Bronchial epithelial cell (primary cell): ENCODE measurements at places on chromosomes 1 and 21. TPM values are rescaled to one million over a fixed set of nuclear protein-coding genes. Genes with fewer than 3 reads are reported as not detected.

- DNase-seq: no peak
Observed at GRCh38 chr1:244104309-244105060, 53.4 kb downstream of the ZBTB18 start.

GRCh38 chr21:37415939-37416338 lies 49.4 kb downstream of the DYRK1A start:
- no peak for DNase-seq

DNA sequence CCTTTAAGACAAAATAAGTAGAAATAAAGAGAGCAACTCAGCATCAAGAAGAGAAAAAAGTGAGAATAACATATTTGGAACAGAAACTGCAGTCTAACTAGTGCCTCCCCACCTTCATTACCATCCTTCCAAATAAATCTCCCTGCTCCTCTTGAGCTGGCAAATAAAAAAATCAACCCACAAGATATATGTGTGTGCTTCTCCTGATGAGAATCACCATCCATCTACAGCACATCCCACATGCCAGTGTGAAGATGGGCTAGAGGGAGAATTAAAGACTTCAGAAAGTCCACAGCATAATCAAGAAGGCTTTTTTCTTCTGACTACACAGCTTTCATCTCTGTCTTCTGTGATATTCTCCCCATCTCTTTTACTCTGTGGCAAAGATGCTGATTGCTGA lies 244.1 kb downstream of the SPATA17 start:
- no peak for DNase-seq

DNA sequence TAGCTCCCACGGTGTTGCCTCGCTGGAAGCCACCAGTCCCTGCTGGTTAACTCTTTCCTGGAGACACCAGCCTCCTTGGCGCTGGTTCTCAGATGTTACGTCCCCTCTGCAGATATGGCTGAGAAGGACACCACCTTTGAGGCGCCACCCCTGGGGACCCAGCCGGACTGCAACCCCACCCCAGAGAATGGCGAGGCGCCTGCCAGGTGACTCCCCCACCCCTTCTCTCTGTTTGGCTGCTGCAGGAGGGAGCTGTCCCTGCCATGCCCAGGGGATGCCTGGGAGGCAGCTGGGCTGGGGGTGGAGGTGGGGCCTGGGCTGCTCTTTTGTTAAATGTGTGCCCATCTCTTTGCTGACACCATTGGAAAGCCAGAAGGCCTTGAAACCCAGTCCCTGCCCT lies 43.6 kb upstream of the TNFRSF1B start:
- DNase-seq: no peak

GRCh38 chr1:247895976-247896375 lies 589 bp downstream of the OR2W3 start:
- no peak for DNase-seq

DNA sequence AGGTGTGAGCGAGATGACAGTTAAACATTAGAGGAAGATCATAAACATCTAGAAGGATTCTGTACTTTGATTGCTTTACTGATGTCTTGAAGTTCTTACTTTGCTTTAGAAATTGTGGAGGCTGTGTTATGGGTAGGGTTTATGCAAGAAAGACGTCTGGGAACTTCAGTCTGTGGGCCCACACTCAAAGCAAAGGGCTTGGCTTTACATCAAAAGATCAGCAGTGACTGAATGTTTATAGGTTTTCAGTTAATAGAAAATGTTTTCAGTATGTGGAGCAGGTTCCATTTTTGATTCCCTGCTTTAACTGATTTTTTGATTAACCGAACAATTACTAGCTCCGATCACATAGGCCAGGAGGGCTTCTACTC lies 31.9 kb downstream of the PEX14 start:
- DNase-seq: no peak

DNA sequence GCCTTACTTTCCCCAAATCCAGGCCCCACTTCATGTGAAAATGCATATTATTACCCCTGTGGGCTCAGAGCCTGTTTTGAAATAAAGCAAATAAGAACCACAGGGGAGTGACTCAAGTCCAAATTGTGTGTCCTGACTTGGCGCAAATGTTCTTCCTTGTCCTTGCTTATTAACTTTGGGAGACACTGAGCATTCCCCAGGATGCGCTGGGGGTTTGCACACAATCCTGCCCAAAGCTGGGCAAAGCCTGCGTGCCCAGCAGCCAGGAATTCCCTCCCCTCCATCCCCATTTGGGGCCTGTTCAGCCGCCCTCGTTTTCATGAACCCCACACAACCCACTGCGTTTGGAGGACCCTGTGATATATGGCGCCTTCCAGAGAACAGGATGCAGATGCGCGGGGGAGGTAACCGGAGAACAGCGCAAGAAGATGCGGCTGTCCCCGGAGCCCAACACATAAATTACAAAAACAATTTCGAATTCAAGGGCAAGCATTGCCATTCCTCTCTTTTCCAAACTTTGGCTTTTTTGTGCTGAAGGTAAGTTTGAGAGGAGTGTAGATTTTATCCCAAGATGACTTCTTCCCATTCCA lies 42.4 kb upstream of the CLDN14 start:
- no peak for DNase-seq

- DNase-seq: no peak
Observed at GRCh38 chr1:68291688-68292384, 59.5 kb upstream of the WLS start.

DNA sequence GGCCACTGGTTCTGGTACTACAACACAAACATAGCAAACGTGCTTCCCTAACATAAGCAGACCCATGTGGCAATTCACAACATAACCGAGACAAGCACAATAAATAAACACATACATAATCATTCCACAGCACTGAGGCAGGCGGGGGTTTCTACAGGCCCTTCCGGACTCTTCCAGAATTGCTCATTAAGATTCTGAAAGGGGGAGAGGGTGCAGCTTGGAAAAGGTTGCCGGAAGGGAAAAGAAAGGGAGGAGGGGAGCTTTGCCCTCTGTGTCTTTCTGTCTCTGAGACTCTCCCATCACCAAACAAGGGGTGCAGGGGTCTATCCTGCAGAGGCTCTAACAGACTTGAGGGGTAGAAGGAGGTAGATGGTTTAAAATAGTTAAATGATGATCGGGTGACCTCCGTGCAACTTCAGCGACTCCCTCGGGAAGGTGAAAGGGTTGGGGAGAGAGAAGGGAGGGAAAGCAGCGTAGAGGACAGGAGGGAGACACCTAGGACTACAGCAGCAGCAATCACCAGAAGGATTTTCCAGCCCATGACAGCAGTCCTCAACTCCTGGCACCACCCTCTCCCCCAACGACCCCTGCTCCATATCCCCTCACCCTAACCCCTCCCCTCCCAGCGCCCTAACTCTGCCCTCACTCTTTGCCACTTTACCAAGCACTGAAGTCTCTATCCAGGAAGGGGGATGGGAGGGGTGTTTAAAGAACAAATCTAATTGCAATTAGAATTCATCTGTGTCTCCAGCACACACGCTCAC lies 365.5 kb upstream of the ESRRG start:
- no peak for DNase-seq

Gene LACTBL1
- not detected in 2 replicates for total RNA-seq
